ENCODE measurements at places on chromosomes 2 and 18. TPM values are rescaled to one million over a fixed set of nuclear protein-coding genes. Genes with fewer than 3 reads are reported as not detected.

GAL3ST2 gene
- total RNA-seq: 1.3 TPM

GRCh38 chr18:22279741-22280452 lies 110.5 kb downstream of the GATA6 start:
- no peak for DNase-seq

- DNase-seq: no peak
Observed at GRCh38 chr2:144114760-144115159, 405.2 kb downstream of the ZEB2 start.

DNA sequence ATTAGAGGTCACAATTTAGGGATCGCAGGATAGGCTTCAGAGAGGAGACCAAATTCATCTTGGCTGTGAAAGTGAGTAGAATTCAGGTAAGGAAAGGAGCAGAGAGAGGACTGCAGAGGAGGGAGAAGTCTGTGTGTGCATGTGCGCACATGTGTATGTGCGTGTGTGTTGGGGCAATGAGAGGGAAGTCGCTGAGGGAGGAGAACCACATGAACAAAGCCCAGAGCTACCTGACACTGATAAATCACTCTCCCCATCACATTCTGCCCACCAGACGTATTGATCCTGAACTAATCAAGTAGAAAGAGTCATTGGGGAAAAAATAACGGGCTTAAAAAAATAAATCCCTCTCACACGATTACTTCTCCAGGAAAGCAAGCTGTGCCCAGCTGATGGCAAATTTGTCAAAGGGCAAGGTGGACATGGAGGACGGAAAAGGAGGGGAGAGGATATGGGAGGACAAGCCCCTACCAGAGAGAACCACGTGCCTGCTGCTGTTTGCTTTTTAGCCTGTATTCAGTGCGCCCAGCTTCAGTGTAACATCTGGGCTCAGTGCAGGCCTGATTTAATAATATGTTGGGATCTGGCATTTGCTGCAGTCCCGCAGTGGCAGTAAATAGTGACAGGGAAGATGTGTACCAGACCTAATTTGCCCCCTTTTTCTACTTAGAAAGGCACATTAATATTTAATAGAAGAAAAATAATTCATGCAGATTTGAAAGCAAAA lies 307.5 kb downstream of the C1D start:
- DNase-seq: no peak

DNA sequence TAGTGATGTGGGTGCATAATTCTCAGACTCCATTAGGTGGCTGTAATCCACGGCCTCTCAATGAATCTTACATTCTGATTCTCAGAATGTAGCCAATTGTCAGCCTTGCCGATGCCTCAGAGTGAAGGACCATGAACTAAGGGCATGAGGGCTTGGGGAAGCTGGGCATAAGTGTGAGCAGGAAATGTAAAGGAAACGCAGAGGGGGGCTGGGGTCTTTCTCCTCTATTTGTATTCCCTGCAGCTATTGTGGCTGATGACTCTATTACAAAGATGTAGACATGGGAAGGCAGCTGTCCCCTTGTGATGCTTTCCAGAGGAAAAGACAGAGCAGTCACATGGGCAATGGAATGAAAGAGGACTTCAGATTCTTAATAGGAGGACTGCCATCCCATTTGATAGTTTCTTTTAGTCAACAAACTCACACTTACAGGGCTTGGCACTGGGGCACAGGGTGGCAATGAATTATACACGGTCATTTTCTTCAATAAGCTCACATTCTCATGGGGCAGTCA lies 353.2 kb upstream of the PKDCC start:
- DNase-seq: no peak
